ENCODE measurements at places on chromosomes 1 and 21. TPM values are rescaled to one million over a fixed set of nuclear protein-coding genes. Genes with fewer than 3 reads are reported as not detected.

GRCh38 chr1:55040933-55041494 is 1.7 kb downstream of the PCSK9 start:
- no peak for DNase-seq

DNA sequence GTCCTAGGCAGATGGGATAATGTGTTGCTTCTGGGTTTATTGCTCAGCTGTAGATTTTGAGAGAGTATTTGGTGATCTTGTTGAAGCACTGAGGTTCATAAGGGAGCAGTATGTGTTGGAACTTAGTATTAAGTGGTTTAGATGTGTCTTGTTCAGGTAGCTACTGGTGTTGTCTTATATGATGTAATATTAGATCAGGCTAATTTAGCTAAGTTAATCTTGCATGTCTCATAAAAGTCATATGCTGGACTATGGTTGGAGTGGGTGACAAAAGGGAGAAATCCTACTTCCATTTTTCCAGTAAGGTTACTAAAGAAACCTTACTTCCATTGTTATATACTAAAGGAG is 196.4 kb downstream of the CLEC20A start:
- no peak for DNase-seq

- no peak for DNase-seq
Measured at GRCh38 chr1:39204441-39205081, at the start of gene MACF1. Gene MACF1, plus strand, starts transcription at chr1:39204695. Its CDS starts 328 bp downstream, at chr1:39205023.

Gene AGBL4
- total RNA-seq, result not detected

DNA sequence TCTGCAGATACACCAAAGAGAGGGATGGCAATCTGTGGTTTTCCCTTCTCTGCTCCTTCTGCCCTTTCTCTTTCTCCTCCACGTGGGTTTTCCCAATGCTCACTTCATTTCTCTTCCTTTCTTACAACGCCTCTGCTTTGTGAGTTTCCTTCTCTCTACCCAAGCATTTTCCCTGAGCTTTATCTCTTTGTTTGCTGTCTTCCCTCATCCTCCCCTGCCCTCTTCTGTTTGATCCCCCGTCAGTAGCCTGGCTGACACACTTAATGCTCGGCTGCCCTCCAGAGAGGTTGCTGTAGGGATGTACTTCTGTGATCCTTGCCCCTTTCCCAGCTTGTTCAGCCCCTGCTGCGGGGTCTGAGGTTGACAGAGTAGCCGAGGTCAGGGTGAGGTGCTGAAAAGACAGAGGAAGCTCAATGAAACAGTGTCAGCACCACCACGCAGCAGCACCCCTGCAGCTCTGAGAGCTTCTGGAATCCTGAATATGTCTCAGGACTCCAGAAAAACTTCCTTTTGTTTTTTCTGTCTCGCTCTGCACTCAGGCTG is 6.0 kb downstream of the EDARADD start:
- DNase-seq, result no peak

Gene CA6
- total RNA-seq, result not detected

Data from osteocyte (in vitro differentiated cells).